ENCODE measurements at places on chromosomes 1 and 21. TPM values are rescaled to one million over a fixed set of nuclear protein-coding genes. Genes with fewer than 3 reads are reported as not detected.

Gene ACTN2
- not detected for total RNA-seq

Gene PTCH2
- total RNA-seq: 0.51 TPM

Gene THRAP3
- 167 TPM for total RNA-seq

Gene FMO2
- not detected for total RNA-seq

Gene EXTL1
- total RNA-seq: not detected

Gene ALX3
- not detected for total RNA-seq

Gene IVL
- total RNA-seq: not detected

Gene TMEM269
- total RNA-seq: 0.13 TPM

Gene DMRTB1
- not detected for total RNA-seq

Gene NPHS2
- not detected for total RNA-seq

Gene PTPN7
- 454 TPM for total RNA-seq

Gene LENEP
- total RNA-seq: 0.61 TPM

Gene CD52
- total RNA-seq: 254 TPM
